ENCODE measurements at places on chromosomes 7 and 10. TPM values are rescaled to one million over a fixed set of nuclear protein-coding genes. Genes with fewer than 3 reads are reported as not detected.

DNA sequence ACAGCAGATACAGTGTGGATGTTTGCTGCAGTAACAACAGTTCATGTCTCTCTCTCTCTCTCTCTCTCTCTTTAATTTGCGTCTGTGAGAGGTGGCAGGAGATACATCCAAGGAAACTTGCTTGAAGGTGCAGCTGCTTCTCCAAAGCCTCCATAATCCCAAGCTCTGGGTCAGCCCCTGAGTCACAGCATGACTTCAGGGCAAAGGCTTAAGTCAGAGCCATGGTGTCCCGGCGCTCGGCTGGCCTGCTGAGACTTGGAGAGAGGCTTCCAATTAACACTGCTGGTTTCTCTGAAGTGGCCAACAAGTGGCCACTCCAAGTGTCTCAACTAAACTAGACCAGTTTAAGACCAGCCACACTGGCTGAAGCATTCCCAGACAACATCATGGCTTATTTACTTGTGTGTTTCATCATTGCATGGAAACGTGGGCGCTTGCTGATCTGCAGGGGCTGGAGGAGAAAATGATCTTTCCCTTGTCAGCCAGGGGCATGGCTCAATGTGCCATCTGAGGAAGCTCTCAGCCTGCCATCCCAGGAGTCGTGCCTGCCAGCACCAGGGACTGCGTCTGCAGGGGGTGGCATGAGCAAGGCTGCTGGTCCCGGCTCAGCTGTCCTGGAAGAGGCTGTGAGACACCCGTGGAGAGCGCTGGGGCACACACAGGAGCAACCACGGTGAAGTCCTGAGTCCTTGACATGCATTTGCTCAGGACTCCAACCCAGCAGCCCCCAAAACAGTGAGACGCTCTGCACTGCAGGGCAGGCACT is 254.2 kb downstream of the COBL start:
- DNase-seq = no peak

GRCh38 chr7:1856161-1856887 is 186.2 kb downstream of the ELFN1 start:
- no peak for DNase-seq

Gene NPSR1
- not detected for total RNA-seq

DNA sequence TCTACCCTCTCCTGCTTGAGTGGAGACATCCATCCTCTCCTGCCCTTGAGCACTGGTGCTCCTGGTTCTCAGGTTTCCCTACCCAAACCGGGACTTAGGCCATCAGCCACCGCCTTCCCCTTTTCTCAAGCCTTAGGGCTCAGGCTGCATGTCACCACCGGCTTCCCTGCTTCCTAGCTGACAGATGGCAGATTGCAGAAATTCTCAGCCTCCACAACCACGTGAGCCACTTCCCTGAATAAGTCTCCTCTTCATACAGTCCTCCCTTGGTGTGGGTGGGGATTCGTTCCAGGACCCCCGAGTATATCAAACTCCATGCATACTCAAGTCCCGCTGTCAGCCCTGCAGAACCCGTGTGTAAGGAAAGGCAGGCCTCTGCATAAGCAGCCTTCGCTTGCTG is 203.5 kb upstream of the ZNF32 start:
- DNase-seq = no peak

DNA sequence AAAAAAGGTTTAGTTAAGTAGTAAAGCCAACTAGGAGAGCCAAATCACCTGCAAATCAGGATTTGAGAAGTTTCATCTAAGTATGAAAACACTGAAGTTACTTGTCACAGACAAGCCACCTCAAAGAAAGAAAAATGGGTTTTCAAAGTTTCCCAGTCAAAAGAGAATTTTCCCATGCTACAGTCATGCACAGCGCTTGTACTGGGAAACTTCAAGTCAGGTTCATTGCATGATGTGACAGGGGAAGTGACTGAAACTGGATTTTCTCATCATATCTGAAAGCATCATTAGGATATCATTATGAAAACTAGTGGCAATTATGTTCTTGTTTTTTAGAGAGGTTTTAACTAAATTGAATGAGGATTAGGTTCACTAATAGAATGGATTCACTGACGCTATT is 167.0 kb downstream of the SGMS1 start:
- no peak for DNase-seq

DNA sequence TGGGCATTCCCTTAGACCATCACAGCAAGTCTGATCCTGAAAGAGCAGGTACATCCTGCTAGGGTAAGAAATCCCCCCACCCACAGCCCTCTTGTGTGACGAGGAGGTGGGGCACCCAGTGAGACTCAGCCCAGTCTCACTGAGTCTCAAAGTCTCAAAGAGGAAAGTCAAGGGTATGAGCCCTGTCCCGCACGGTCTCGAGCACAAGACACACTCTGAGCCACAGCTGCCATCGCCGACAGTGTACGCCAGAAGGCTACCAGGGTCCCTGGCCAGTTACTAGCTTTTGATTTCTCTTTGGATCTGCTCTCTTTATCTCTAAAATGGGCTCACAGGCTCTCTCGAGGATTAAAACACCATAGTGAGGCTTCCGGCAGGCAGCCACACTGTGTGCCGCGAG is 190.2 kb downstream of the TNS3 start:
- DNase-seq = no peak

DNA sequence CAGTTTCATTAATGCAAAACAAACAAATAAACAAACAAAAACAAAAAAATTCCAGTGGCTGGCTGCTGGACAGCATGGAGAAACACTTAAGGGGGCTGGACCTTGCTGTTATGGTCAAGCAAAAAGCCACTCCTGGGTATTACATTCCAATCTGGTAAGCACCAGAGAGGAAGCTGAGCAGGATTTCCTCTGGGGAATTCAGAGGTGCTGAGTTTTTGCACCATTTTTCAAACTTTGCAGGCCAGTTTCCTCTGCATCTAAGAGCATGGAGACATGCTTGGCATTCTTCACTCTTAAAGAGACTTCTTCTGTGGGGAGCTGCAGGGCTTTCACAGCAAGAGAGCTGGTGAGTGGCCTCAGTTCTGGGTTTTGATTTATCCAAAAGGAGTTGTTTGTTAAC is 84.5 kb downstream of the FZD1 start:
- no peak for DNase-seq

- no peak for DNase-seq
Observed at GRCh38 chr10:126349676-126350075, 38.6 kb downstream of the ADAM12 start.

Gene TYW1
- 16.4 TPM for total RNA-seq

Gene GIMAP6
- 30.2 TPM for total RNA-seq

Gene NPY4R
- total RNA-seq = not detected

Gene LRRC61
- total RNA-seq = 26.1 TPM

Gene CCZ1B
- 65.7 TPM for total RNA-seq

- DNase-seq = no peak
Observed at GRCh38 chr10:14093730-14094484, 236.8 kb downstream of the FRMD4A start.

GRCh38 chr10:86234107-86234506 is 132.5 kb downstream of the GRID1 start:
- DNase-seq = no peak

Gene GOLGA7B
- 0.87 TPM for total RNA-seq

- no peak for DNase-seq
Observed at GRCh38 chr7:151386301-151387160, 23.3 kb downstream of the WDR86 start.
